AG09309 (cell line): ENCODE measurements at places on chromosomes 7 and 10.

GRCh38 chr10:73465978-73466726 is 29.7 kb downstream of the PPP3CB start:
- DNase-seq = no peak

GRCh38 chr7:42628054-42628453 is 283.8 kb downstream of the C7orf25 start:
- no peak for DNase-seq

DNA sequence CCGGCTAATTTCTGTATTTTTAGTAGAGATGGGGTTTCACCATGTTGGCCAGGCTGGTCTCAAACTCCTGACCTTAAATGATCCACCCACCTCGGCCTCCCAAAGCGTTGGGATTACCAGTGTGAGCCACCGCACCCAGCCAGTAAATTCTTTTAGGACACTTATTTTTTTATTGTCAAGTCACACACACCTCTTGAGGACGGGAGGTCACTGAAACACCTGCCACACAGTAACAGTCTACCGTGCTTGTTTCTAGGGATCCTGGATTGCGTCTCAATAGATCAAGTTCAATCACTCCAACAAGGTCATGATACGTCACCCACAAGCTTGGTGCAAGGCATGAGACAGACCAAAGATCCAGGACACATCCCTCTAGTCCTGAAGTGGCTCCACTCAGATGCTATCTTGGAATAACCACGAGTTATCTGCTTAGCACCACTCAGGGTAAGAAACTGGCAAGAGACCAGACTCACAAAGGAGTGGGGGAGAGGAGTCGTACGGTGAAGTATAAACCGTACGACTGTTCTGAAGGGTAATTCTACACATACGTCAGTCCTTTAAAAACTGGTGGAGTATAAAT is 58.9 kb upstream of the NCAPG2 start:
- no peak for DNase-seq

GRCh38 chr7:51430480-51431086 is 114.0 kb upstream of the COBL start:
- DNase-seq = peak; percentile 1

- DNase-seq = no peak
Observed at GRCh38 chr10:34918060-34918775, 103.1 kb upstream of the PARD3 start.

- no peak for DNase-seq
Observed at GRCh38 chr7:104018425-104018824, 29.0 kb upstream of the RELN start.
